Activated B cell treated with CpG ODN at 0.5 μM for 24 hours (primary cell): ENCODE measurements at places on chromosomes 12 and 14.

GRCh38 chr12:124921200-124922031 is 7.0 kb upstream of the UBC start:
- peak; percentile 67 for DNase-seq

DNA sequence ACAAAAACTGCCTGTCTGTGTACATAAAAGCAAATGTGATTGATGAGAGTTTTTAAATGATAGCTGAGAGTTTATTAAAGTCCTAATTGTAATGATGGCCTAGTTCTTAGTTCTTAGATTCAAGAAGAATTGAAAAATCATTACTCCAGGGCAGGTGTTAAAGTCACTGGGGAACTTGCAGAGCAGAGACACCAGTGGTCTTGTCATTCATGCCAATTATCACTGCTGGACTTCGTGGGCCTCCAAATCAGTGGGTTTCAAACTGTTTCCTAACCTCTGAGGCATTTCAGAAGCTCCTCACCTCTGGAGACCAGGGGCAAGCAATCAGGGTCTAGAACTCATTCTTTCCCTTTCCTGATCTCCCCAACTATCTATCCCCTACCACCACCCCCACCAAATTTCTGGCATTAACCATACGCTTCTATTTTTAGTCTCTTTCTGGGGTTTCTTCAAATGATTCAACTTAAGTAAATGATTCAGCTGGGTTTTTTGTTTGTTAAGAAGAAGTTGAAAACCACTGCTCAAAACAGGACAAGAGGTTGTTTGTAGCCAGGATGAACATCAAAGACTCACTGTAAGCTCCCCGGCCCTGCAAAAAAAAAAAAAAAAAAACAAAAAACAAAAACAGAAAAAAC is 80.1 kb downstream of the CEP83 start:
- DNase-seq: no peak

DNA sequence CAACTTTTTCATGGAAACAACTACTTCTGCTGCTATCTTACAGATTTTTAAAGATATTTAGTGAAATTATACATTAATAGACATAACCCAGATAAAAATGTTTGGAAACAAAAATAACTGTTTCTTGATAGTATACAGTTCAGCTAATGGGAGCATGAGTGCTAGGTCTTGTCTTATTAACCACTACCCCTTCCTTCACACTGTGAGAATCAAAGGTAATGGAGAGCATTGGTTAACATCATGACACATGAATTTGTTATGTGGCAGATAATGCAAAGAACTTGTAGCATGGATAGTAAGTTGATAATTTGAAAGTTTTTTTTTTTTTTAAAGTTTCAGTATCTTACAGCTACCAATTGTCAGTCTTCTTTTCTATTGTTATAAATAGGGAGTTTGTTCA is 44.2 kb downstream of the CCDC91 start:
- DNase-seq: no peak

DNA sequence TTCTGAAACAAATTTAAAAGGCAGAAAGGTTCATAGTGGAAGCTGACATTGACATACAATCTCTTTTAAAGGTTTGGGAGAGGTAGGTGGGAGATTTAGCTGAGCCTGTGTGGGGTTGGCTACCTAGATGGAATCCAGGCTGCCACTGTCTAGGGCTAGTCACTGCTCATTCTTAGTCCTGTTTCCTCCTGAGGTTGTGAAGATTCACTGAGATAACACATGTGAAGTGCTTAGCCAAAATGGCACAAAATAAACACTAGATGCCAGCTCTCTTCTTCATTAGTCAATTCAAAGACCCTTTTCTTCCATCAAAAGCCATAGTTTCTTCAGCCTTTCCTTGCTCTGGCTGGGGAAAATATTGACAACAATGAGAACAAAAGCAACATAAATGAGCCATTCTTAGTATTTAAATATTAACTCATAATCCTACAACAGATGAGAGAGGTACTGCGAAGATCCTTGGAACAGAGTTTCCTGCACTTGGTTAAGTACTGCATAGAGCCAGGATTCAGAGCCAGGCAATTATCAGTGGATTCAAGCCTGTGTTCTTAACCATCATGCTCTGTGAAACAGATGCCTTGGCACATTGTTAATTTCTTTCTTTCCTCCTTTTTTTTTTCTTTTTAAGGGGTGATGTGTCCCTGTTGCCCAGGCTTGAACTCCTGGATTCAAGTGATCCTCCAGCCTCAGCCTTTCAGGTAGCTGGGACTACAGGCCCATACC is 3.5 kb downstream of the MYF6 start:
- no peak for DNase-seq

DNA sequence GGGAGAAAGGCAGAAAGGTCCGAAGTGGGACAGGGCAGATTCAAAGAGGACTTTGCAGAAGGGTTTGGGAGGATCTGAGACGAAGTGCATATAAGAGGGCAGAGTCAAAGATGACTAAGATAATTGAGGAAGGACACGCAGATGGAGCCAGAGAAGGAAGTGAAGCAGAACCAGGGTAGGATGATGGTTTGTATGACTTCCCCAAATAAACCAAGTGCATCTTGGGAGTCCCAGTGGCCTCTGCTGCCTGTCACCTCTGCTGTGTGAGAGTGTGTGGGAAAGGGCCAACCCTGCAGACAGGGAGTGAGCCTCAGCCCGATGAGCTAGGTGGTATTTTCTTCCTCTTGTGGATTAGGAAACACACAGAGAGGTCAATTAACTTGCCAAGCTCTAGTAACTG is 36.8 kb downstream of the FLVCR2 start:
- no peak for DNase-seq

DNA sequence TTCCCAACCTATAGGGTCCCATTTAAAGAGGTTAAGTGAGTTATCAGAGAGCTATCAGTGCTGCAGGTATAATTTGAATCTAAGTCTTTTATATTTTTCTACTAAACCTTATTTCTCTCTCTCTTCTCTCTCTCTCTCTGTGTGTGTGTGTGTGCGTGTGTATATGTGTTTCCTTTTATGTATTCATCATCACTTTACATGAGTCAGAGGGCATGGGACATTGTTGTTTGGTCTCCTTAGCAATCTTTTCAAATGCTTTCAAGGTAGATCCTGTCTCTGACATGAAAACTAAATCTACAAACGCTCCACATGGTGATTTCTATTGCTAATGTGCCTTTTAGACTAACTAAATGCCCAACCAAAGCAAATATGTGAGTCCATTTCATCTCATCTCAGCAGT is 459.7 kb downstream of the BTG1 start:
- DNase-seq: no peak

DNA sequence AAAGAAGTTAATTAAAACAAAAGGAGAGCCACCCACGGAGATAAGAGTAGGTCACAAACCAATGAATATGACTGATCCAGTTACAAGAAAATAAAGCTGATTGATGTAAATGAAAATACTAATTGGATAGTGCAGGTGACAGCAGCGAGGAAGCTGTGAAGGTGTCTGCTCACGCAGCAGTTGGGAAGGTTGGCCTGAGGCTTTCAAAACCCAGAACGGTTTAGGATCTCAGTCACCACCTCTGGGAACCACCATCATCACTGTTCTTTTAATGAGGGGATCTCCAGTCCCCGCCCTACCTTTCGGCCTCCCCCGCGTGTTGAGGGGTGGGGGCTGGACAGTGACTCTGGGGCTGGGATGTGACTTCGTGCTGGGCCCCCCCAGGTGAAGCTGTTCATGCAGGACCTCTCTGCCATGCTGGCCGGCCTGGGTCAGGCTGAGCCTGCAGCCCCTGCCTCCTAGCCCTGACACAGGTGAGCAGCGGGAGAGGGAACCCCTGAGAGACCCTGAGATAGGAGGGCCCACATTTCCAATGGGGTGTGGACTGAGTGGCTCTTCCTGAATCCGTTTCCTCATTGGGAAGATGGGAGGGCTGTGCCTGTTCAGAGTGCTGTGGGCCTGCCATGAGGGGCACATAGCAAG is 7.8 kb downstream of the CFAP73 start:
- no peak for DNase-seq

- no peak for DNase-seq
Measured at GRCh38 chr12:108798551-108799221, 58.7 kb downstream of the SSH1 start.

DNA sequence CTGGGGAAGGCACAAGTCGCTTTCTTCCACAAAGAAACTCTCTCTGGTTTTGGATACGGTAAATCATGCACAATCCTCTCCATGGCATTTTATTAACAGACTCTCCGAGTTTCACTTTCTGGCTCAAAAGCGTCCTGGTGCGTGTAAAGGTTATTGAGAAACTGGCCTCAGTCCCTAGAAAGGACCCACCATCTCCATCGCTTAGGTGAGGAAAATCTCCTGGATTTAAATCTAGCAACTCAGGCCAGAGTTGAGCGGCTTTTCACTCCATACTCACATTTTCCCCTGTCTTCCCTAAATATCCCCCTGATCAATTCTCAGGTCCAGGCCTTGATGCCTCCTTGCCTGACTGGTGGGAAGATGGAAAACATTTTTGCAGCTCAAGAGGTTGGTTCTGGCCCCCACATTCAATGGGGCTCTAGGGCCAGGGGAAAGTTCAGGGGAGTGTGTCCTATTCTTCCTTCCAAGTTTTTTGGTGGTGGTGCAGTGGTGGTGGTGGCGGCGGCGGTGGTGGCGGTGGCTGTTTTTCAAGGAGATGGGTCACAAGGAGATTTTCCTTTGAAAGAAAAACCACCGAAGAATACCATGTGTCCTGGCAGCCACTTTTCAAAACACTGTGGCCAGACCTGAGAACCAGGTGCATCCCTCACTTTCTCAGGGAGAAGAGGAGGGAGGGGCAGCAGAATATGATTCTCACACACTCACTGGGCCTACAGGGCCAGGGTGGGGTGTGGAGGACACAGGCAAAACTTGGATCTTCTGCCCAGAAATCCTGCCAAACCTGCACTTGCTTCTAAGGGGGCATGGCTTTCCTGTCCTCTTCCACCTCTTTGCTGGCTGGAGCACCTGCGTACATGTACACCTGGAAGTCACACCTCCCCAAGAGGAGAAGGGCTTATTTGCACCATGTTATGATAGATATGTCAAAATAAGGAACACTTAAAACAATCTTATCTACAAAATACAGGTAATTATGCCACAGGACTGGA is 46.7 kb upstream of the PNMA1 start:
- DNase-seq: no peak

DNA sequence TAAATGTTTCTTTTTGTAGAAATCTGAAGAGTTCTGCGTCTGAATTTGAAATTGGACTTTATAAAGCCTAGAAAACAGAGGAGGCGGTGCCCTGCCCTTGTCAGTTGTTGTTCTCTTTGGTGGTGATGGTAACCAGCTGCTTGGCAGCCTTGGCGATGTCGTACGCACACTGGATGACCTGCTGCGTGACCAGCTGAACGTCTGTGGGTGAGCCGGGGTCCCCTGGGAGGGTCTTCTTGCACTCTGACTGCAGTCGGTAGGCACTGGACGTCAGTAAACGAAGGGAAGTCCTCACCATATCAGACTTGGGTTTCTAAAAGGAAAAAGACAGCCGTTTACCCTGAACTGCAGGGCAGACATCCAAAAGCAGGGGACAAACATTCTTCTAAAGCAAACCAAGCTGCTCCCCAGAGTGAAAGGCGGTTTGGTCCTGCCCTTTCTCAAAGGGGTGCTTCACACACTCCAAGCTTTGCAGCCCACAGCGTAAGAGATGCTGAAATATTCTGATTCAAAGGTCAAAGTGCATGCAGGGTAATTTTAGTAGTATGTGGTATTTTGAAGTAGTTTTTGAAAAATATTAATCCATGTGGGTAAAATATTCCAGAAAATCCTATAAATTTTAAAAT is 32.9 kb downstream of the TCHP start:
- DNase-seq: no peak

DNA sequence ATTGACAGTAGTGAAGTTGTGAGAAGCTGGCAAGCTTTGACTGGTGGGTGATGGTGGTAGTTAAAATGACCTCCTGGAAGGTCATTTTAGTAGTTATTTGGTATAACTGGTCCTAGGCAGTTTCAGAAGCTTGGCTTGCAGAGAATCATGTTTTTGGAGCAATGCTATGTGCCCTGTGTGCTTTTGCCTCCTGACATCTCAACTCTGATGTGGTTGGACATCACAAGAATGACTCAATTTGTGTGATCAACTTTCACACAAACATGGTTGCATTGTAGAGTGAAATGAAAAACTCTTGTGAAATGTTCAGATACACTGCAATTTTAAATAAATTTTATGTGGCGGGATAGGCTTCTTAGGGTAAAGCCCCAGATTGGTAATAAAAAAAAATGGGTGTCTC is 8.3 kb upstream of the ABCD2 start:
- no peak for DNase-seq

- DNase-seq: no peak
Measured at GRCh38 chr14:68553311-68553710, 239.6 kb downstream of the ZFP36L1 start.

DNA sequence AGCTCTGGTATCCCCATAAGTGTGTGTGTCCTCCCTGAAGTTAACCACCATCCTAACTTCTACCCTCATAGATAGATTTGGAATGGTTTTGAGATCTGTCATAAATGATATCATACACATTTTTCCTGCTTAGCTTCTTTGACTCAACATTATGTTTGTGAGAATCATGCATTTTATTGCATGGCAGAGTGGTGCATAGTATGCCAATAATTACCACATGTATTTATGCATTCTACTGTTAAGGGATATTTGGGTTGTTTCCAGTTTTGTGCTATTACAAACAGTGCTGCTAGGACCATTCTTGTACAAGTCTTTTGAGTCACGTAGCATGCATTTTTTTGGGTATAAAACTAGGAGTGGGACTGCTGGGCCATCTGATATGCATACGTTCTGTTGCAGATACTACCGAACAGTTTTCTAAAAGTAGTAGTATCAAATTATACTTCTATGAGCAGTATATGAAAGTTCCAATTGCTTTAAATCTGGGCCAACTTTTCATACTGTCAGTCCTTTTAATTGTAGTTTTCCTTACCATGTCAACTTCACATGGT is 13.4 kb downstream of the GRIP1 start:
- DNase-seq: no peak

DNA sequence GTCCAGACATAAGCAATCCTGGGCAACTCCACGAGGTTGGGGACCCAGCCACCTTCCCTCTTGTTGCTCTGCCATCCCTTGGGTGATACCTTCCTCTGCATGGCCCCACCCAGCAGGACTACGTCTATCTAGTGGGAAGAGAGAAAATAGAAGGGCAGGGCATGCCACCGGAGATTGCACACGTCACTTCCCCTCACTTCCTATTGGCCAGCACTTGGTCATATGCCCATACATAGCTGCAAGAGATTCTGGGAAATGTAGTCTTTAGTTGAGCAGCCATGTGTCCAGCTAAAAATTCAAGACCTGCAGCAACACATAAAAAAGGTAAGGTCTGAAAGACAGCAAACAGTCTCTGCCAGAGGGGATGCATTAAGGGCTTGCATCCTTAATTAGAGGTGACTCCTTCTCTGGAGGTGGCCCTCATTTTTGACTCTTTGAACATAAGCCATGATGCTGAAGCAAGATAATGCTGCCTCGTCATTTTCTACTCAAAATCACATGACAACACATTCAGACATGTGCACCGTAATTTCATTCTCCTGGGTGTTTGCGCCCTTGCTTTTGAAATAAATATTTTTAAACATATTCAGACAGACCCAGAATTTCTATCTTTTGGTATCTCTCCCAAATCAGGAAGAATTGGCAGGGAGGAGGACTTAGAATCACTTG is 91.8 kb upstream of the PWP1 start:
- DNase-seq: no peak

DNA sequence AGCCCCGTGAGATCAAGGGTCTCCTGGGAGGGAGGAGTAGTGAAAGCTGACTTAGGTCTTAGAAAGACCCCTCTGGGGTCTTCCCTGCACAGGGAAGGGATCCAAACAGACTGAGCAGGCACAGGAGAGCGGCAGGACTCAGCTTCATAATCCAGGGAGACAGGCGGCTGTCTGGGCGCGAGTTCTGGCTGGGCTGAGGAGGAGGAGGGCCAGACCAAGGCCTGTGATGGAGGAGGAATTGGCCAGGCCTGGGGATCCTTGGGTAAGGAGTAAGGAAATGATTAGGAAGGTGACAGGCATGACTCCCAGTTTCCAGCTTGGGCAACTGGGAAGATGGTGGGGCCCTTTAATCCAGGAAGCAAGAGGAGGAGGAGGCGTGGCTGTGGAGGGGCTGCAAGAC is 93.1 kb downstream of the DICER1 start:
- no peak for DNase-seq
